ENCODE measurements at places on chromosomes 11 and 22.
A peak's percentile ranks its signal among the peaks of the same experiment; 100 is the strongest.

- DNase-seq, result no peak
Measured at GRCh38 chr22:40247976-40248375, 70.3 kb downstream of the TNRC6B start.

GRCh38 chr11:66543263-66544107 is 2.4 kb downstream of the ZDHHC24 start:
- peak; percentile 68 for DNase-seq

- no peak for DNase-seq
Measured at GRCh38 chr11:134562196-134562595, 150.2 kb upstream of the B3GAT1 start.

- DNase-seq, result no peak
Measured at GRCh38 chr22:43439368-43440103, 27.7 kb downstream of the MPPED1 start.

- DNase-seq, result peak; percentile 82
Measured at GRCh38 chr22:37701141-37701786, 4.4 kb downstream of the TRIOBP start.

DNA sequence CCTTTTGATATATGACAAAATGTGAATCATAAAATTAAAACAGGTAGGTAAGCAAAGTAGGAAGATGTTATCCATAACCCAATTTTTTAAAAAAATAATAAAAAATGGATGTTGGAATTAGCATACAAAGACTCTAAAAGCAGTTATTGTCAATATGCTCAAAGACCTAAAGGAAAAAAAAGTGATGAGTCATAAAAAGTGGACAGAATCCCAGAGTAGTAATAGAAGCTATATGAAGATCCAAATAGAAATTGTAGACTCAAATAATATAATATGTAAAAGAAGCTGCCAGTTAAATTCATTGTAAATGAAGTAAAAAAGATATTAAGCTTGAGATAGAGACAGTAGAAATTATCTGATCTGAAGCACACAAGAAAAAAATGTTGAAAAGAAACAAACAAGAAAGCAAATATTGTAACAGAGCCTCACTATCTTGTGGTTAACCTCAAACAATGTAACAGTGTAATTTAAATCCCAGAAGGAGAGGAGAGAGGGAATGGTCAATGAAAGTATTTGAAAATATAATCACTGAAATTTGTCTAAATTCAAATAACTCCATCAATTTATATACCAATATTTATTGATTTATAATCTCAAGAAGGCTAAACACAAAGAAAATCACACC is 773.4 kb upstream of the RAG2 start:
- DNase-seq, result no peak

GRCh38 chr11:72222106-72222891 is 2.3 kb upstream of the INPPL1 start:
- peak; percentile 35 for DNase-seq

DNA sequence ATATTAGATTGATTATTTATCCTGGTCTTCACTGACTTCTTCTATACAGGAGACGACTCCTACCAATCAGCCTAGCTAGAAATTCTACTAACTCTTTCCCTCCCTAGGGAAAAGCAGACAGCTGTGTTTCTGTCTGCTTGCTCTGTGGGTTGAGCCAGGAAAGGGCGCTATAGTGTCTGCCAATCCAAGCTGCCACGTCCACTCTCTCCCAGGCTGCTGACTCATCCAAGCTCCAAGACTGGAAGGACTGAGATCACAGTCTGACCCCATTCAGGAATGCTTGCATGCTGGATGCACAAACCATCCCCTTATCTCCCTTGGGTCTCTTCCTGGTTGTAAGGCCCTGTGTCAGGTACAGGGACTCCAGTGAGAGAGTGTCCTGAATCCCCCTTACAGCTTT is 955.6 kb downstream of the OPCML start:
- no peak for DNase-seq

DNA sequence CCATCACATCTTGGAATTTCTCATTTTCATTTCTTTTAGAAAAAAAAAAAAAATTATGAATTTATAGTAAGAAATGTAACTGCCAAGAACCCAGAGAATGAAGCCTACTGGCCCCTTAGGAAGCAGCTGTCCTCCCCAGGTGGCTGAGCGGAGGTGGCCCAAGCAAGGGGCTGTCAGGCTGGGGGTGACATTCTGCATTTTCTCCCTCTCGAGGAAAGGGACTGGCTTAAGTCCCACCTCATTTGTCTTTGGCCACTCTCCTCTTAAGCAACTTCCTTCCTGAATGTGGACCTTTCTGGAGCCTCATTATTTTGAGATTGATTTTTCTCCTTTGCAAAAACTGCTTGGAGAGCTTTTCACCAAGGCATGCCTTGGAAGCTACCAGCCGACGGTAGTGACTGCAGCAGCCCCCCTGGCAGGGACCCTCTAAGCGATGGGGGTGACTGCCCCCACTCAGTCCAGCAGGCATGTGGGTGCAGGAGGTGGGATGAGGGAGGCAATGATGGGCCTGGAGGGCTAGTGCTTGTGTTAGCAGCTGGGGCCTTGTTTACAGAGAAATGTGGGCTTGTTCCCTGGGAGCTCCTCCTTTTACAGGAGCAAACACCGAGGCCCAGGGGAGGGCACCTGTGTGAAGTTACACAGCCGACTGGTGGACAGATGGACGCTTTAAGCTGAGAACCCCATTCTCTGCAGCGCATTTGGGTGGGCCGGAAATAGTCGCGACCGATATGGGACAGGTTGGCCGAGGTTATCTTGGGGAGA is 111.7 kb downstream of the MORC2 start:
- no peak for DNase-seq

- DNase-seq, result no peak
Measured at GRCh38 chr11:2218031-2218633, 46.5 kb upstream of the TH start.

GRCh38 chr22:22883090-22883727 is 4.4 kb upstream of the IGLL5 start:
- DNase-seq, result no peak

GRCh38 chr11:35288817-35289541 is 130.4 kb downstream of the SLC1A2 start:
- DNase-seq, result peak; percentile 54

GRCh38 chr11:36890121-36890679 is 292.2 kb upstream of the RAG2 start:
- no peak for DNase-seq

DNA sequence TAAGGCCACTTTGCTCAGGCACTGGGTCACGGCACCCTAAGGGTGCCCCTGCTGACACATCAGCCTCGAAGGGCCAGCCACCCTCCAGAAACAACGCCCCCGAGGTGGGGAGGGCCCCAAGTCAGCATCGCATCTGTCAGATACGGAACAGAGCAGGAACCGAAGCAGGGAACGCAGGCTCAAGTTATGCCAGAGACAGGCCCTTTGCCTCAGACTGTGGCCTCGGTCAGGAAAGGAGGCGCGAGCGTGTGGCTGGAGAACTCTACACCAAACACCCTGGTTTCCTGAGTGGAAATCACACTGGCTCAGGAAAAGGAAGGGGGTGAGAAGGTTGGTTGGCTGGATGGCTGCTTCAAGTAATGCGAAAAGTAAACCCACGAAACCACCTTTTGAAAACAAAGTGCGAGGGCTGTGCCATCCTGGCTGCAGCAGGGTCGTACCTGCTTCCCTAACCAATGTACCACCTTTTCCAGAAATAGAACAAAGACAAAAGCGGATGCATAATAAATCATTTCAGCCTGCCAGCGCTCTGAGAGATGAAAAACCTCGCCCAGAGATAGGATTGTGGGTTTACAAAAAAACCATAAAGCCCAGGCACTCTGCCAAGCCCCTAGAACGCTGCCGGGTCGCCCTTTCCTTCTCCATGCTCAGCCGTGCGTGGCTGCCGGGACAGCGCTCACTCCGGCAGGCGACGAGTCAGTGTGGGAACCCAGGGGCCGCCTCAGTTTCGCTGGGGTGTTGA is 38.6 kb downstream of the TRMU start:
- DNase-seq, result peak; percentile 19

DNA sequence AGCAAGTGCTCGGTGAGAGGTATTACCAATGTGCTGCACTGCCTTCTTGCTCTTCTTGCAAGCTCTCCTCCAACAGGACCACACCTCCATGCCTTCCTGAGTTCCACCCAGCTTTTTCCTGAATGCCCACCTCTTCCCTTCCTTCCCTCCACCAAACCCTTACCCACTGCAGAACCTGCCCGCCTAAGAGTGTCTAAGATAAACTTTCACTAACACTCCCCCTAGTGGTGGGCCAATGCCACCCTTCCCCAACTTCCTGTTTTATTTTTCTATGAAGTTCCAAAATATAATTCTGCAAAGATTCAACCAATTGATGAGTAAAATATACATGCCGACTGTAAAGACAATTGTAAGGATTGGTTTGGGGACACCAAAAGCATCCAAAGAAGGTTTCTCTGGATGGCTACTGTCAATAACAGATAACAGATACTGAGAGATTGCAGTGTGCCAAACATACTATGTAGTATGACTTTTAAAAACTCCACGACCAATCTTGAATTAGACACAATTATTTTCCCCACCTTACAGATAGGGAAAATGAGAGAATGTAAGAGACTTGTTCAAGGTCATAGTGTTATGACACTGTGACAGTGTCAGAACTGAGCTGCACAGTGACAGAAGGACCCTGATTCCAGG is 38.6 kb upstream of the BMAL1 start:
- peak; percentile 81 for DNase-seq

DNA sequence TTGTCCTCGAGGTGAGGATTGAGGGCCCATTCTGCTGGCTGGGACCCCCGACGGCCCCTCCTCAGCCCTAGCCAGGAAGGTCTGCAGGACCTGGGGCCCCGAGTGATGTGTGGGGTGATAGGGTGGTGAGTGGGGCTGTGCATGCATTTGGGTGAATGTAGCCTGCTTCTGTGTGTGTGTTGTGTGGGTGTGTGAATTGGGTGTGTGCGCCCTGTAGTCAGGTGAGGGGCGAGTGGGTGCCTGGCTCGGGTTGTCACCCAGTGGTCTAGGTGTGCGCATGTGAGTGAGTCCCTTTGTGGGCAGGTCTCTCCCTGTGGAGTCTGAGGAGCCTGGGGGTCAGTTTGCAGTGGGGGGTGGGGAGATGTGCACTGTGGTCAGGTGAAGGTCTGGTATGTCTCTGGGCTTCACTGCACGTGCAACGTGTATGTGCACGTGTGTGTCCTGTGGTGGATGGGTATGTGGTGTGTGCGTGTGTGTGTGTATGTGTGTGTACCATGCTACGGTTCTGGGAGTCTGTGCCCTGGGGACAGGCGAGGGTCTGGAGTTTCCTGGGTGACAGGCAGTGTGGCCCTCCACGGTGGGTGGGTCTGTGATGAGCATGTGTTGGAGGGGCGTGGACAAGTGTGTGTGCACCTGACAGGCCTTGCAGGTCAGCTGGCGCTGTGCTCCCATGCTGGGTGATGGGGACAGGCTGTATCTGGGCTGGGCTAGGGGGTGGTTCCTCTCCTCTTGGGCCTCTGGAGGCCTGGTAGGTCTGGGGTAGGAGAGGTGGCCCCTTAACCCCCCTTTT is 1.0 kb downstream of the TMEM151A start:
- no peak for DNase-seq

DNA sequence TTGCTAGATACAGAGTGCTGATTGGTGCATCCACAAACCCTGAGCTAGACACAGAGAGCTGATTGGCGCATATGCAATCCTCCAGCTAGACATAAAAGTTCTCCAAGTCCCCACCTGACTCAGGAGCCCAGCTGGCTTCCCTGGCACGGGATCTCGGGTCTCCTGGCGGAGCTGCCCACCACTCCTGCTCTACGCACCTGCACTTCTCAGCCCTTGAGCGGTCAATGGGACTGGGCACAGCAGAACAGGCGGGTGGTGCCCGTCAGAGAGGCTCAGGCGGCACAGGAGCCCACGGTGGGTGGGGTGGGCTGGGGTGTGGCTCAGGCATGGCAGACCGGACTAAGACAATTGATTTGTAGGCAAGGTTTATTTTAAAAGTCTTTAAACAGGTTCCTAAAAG is 1365.5 kb downstream of the FAM181B start:
- DNase-seq, result no peak

DNA sequence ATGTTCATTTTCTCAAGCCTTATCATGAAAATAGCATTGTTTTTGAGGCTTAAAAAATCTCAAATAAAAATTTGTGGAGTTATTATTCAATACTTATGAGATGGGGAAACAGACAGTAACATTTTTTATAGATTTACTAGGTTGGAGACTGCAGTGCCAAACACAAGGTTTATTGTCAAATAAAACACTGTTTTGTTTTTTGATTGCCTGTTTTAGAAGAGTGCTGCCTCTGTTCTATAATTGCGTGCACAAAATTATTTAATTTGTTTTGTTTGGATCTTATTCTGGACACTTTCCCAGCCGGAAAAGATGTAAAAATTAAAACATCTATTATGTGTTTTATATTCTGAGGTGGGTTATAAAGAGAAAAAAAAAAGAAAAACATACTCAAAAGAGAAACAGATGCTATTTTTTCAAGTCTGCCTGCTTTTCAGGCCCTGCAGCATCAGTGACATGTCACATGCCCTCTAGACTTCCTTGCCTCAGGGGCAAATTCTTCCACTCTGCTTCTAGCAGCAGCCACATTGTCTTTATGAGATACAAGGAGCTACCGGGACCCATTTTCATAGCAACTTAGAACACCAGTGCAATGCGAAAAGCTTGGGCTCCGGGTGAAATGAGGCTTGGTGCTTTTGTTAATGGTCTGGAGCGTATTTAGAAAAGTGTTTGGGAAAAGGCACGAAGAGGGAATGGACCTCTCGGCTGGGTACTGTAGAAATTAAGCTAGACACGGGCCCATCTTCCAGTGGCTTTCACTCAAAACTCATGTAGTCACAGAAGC is 77.5 kb downstream of the EFCAB6 start:
- no peak for DNase-seq

DNA sequence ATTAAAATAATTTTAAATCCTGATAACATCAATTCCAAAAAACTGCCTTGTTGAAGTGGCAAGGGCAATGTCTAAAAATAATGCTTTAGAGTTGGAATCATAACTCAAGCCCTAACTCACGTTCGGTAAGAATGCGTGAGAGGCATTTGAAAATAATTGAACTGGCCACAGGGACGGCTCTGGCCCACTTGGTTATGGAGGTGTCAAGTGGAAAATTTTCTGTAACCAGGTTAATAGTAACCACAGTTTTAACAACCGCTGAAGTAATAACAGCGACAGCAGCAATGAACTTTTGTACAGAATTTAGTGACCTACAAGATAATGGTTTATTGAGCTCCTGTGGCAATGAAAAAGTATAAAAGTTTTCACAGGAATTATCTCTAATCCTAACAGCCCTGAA is 79.4 kb downstream of the ETS1 start:
- DNase-seq, result no peak

GRCh38 chr11:76212086-76213035 is 6.1 kb upstream of the WNT11 start:
- DNase-seq, result no peak

DNA sequence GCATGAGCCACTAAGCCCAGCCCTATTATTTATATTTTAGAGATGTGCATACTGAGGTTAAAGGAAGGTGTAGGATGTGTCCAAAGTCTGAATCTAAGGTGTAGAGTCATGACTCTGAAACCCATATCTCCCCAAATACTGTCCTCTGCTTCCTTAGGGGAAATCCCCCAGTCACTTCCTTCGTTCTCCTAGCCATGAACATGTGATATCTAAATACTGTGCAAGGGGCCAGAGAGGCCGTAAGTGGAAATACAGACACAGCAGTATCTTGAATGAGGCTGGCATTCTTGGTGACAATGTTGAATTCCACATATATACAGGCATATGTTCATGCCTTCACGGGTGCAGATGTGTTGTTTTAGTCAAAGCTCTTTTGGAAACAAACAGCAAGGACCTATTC is 21.3 kb upstream of the PATZ1 start:
- peak; percentile 57 for DNase-seq

Measured in suppressor macrophage (primary cell).